Fibroblast of lung (primary cell): ENCODE measurements at places on chromosomes 6 and 20. TPM values are rescaled to one million over a fixed set of nuclear protein-coding genes. Genes with fewer than 3 reads are reported as not detected.

GRCh38 chr6:83974409-83975050 is 59.0 kb upstream of the MRAP2 start:
- no peak for DNase-seq

DNA sequence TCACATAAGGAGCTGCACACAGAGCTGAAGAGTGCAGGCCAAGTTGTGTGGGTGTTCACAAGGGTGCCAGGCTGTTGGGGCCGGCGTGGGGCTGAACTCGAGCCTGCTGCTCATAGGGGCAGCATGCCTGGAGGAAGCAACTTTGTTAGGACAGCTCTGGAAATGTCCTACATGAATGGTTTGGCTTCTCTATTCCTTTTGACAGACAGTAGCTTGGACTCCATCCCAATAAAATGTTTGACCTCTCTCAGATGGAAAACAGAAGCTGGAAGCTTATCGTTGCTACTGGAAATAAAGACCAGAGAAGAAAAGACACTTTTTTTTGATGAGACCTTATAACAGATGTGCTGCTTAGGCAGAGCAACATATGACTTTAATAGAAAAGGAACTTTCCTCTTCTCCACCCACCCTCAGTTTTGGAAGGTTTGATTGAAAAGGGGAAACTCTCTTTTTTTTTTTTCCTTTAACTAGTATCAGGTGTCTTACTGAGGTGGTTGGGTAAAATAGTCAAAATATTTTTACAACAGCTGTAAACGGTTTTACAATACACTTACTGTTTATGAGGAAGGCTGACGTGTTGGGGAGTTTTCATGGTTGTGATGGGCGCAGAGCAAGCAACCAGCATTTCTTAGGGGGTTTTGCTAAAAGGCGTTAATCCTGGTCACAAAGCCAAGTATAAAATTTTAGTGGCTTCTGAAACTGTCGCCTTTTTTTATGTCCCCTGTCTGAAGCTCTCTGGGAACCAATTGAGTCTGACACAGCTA is 80.7 kb upstream of the EEF1E1 start:
- DNase-seq: no peak

ZNF165 gene
- 0.14 and 0.23 TPM in 2 replicates for polyA plus RNA-seq

DNA sequence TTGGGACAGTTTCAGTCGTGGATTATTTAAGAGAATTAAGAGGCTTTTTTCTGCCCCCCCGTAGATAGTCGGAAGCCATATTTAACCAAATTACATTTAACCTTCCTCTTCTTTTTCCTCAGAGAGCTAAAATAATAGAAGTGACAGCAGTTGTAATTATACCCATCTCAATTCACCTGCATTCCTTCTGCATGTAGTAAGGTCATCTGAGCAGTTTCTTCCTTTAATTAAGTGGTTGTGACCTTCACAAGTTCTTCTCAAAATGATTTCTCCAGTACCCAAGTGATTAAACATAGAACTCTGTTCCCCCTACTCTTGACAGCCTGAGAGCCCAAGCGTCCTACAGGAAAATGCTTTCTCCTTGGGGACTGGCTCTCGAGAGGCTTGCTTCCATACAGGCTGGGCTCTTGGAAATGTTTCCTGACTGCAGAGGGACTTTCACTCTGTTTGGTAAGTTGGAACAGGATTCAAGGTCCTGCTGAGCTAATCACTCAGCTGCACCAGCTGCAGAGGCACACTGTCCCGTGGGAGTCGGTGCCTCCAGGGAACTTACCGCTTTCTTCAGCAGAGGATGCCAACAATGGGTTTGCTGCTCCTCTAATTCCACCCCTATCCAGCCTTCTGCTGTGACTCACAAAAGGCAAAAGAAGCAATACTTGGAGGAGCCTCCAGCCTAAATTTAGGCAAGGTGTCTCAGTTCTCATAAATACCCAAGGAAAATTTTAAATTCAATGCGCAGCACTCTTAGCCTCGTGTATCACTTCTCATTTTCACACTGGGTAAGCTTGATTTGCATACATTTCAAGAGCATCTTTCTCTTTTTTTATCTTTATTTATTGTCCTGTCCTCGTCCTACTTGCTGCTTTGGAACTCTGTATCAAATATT is 414.9 kb downstream of the KIF16B start:
- DNase-seq: no peak

DNA sequence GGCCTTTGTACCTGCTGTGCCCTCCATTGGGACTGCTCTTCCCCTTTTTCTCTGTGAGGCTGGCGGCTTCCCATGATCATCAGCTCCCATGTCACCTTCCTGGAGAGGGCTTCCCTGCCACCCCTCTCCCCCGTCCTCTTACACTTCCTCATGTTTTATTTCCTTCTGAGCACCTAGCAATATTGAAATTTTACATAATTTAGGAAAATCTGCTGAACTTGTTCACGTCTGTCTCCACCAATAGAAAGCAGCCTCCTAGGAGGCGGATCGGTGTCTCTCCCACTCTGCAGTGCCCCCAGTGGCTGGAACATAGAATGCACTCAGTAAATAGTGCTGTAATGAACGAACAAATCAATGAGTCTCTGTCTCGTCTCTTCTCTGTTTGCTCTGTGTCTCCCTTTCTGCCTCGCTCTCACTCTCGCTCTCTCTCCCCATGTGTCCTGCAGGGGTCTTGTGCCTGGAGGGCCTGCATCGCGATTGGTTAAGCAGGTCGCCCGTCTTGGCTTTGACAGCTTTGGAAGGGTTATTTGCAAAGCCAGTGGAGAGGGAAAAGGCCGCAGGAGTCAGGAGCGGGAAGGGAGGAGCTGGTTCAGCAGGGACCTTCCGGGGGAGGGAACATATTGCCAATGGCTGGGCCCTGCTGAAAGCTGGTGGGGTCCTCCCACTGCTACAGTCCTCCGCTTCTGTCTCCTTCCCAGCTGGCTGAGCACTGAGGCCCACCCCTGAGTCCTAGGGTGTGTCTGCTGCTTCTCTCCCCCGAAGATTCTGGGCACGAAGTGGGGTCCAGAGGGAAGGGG is 12.1 kb upstream of the OCSTAMP start:
- peak; percentile 38 for DNase-seq

GRCh38 chr6:6461138-6461537 is 127.4 kb upstream of the LY86 start:
- DNase-seq: no peak

TFAP2D gene
- not detected in 2 replicates for polyA plus RNA-seq
